ENCODE measurements at places on chromosomes 6 and 20.

GRCh38 chr20:63087236-63087871 is 80.6 kb upstream of the BHLHE23 start:
- no peak for DNase-seq

- no peak for DNase-seq
Measured at GRCh38 chr6:160417146-160417545, 69.0 kb downstream of the SLC22A3 start.

- peak; percentile 84 for DNase-seq
Measured at GRCh38 chr6:130018292-130018743, at the start of gene L3MBTL3. TSS of gene L3MBTL3 (plus strand) at chr6:130018581. CDS start at chr6:130042700, 24,119 bp downstream.

DNA sequence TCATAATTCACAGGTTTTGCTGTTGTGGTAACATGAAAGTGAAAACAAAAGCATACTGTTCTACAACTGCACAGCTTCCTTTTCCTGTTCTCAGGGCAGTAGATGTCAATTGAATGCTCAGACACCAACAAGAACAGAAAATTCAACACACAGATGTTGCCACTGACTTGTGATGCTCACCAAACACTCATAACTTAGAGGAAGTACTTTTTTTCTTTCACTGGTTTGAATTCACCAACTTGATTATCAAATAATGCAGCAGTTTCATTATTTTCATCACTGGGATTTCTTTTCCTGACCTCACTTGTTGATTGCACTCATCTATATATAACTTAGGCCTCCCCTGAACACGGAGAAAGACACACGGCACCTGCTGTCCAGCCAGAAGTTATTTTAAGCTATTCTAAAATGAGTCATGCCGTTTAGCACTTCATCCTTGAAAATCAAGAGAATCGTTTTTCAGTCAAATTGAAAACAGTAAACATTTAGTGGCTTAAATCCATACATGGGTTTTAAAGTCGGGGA is 949 bp downstream of the TXLNB start:
- DNase-seq = no peak

DNA sequence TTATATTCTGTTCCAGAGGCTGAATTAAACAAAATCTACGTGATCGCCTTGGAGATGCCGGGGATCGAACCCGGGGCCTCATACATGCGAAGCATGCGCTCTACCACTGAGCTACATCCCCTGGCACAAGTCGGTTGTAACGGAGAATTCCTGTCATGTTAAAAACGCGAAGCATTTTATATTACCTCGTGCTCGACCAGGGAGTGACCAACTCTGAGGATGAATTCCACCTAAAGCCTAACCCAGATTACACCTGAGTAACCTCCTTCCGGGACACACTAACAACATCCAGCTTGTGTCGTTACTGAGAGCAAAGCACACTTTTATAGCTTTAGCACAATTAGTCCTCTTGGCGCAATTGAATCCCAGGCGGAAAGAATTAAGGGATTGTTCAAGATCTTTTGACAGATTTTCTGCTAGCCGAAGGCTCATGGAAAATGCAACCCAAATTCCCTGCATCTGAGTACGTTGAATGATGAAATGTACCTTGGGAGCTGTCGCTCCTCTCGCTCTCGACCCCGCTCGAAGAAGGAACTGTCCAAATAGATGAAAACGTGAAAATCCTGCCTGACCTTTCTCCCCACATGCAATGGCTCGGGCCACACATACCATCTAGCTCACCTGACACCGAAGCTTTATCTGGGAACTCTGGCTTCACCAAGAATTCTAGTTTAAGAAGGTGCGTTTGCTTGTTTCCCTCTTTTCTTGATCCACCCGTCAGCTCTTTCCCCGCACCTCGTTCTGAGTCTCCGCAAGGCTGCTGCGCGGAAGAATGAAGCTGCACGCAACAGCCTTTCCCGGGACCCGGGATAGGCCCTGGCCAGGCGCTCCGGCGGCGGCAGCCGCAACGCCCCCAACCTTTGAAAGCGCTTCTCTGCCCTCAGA is 148.3 kb downstream of the GPX5 start:
- DNase-seq = peak; percentile 76

DNA sequence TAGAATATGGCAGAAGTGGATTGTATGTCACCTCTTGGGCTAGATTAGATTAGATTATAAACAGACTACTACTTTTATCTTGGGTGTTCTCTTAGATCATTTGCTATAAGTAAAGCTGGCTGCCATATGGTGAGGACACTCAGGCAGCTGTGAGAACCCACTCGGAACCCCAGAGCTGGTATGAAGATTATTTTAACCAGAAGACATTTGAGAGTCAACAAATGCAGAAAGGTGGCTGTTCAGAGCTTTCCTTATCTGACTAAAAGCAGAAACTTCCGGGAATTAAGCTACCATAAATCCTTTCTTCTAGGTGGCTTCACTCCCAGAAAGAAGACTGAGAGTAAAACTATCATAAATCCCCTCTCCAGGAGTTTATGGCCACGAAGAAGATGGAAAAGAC is 91.9 kb downstream of the RNGTT start:
- no peak for DNase-seq

DNA sequence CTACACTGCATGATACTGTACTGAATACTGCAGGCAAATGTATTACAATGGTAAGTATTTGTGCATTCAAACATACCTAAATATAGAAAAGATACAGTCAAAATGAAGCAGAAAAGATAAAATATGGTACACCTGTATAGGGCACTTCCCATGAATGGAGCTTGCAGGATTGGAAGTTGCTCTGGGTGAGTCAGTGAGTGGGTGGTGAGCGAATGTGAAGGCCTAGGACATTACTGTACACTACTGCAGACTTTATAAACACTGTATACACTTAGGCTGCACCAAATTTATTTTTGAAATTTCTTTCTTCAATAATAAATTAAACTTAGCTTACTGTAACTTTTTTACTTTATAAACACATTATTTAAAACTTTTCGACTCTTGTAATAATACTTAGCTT is 213.1 kb downstream of the ATXN1 start:
- DNase-seq = no peak

DNA sequence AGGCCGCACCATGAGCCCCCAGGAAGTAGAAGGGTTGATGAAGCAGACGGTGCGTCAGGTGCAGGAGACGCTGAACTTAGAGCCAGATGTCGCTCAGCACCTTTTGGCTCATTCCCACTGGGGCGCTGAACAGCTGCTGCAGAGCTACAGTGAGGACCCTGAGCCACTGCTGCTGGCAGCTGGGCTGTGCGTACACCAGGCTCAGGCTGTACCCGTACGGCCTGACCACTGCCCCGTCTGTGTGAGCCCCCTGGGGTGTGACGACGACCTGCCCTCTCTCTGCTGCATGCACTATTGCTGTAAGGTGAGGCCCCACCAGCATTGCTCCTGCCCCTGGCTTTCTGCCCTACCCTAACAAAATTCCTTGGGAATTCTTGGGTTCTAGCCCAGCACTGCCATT is 13.1 kb downstream of the DNPH1 start:
- no peak for DNase-seq

- no peak for DNase-seq
Measured at GRCh38 chr6:55069132-55069781, 105.1 kb upstream of the HCRTR2 start.

GRCh38 chr6:140789466-140789865 is 1343.3 kb upstream of the GJE1 start:
- DNase-seq = no peak

DNA sequence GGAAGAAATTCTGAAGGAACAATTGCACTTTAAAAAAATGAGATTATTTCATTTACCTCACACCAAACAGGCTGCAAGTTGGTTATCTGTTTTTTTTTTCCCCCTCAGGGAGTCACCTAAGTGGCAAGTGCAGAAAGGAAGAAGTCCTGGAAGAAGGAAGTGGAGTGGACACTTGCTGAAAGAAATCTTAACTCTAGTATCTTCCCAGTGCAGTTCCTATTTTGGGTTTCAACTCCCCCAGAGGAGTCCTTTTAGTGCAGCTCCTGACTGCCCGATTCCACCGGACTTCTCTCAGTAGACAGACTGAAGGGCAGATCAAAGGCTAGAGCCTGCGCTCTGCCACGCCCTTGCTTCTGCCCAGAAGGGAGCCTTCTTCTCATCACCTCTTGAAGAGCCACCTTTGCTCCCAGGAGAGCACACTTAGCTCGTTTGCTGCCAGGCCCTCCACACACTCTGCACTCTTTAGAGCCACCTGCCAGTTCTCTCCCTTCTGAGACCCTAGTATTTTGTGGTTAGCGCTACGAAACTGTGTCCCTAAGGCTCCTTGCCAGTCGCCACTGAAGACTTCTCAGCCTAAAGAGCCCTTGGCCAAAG is 4.9 kb downstream of the MTCL3 start:
- no peak for DNase-seq

- peak; percentile 38 for DNase-seq
Measured at GRCh38 chr6:12605888-12606345, 110.7 kb upstream of the PHACTR1 start.
